ENCODE measurements at places on chromosomes 12 and 14.

DNA sequence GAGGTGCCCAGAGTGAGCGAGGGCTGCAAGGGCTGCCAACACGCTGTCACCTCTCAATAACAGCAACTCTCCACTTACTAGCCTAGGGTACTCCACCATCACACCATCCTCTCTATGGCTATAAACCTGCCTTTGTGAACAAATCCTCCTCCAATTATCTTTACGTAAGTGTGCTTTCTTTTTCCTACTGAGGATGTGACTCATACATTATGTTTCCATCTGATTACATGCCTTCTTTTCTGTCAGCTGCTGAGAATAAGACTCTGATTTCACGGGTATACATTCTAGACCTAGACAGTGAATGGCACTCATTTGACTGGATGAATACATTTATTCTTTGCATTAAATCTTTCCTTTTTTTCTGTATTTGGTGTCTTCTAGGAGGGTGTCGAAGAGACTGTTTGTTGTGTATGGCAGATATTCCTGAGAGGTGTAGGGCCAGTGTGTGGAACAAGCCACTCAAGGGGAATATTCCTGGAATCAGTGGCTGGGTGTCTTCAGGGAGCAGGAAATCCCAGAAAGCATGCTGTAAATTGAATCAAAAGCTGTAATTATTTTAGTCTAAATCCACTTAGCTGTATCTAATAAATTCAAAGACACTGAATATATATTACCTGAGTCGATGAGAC lies 327.3 kb upstream of the TMTC1 start:
- DNase-seq = peak; percentile 93

- DNase-seq = no peak
These were observed 57.4 kb downstream of the FAM222A start for GRCh38 chr12:109770861-109771670.

DNA sequence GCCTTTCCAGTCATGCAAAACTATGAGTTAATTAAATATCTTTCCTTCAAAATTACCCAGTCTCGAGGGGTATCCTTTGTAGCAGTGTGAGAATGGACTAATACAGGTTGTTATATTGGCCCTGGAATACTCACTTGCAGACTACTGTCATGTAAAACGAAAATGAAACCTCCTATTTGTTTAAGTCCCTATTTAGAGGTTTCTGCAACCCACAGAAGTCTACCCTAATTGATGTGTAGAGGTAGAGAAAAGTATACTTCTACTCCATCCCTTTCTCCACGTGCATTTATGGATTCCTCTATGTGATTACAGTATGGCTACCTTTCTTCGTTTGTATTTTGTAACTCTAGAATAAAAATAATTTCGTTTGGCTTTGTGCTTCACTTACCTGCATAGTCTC lies 371.1 kb downstream of the FSCB start:
- no peak for DNase-seq

- no peak for DNase-seq
These were observed 42.1 kb downstream of the HNRNPC start for GRCh38 chr14:21227150-21227549.

DNA sequence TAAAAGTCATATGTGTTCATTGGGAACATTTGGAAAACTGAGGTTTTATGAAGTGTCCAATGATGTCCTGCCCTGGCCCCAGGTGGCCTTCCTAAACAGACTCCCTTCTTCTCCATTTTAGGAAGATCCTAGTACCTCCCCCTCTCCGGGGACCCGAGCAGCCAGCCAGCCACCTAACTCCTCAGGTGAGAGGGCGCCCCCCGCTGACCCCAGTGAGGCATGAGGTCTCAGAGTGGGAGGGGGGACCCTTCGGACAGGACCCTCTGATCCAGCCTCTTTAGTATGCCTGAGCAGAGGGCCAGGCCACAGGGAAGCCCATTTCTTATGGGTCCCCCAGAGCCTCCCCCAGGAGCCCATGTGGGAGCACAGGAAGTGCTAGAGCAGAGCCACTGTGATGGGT lies 23.7 kb downstream of the DEGS2 start:
- DNase-seq = no peak

DNA sequence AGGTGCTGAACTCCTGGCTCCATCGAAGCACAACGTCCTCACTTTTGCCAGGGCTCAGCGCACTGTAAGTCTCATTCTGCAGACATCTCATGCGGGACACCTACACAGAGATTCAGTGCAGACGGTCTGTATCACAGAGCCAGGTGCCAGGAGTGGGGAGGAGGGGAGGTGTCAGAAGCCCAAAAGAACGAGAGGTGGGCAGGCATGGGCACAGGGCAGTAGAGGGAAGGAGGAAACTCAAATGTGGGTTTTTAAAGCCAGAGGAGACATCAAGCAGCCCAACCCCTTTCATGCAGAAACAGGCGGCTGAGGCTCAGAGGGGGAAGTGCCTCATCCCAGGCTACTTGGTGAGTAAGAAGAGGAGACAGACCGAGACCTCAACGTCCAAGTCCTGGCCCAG lies 2.5 kb upstream of the LPAR5 start:
- no peak for DNase-seq

DNA sequence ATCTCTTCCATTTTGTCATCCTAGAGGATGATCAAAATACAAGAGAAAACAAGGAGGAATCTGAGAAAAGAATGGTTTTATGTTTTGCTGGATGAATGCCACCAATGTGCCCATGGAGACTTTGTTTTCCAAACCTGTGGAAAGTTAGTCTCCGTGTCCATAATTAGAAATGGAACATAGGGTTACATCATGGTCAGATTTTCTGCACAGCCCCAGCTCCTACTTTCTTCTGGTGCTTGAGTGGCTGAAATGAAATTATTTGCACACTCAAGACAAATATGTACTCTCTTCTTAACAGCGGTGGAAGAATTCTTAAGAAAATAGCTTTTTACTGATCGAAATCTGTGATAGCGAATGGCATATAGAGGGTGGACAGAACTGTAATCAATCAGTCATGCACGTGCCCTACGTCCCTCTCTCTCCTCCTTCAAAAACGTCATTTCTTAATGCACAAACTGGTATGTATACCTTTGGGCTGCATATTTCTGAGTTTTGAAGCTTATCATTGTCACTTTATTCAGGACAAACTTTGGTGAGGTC lies 825.2 kb downstream of the AACS start:
- DNase-seq = no peak

All from foreskin melanocyte (primary cell).